H7 (cell line): ENCODE measurements at places on chromosomes 13 and 19.

- no peak for DNase-seq
These were observed 194.7 kb downstream of the LMO7 start for GRCh38 chr13:75830842-75831241.

GRCh38 chr13:33262062-33262487 is 23.5 kb downstream of the STARD13 start:
- no peak for DNase-seq

DNA sequence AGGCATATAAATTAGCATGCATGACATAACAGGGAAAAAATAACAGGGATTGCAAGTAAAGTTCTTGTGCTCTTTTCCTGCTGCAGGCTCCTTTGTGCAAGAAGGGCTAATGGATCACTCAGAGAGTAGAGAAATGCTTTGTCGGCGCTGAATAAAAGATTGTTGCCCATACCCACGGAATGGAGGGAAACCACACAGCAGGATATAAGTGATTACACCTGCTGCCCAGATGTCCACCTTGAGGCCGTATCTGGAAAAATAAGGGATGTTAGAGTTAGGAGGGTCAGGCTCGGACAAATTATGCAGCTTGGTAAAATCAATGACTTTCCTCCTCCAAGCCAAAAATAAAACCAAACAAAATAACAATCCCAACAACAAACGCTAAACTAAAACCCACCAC is 322.3 kb downstream of the DCLK1 start:
- DNase-seq = no peak

DNA sequence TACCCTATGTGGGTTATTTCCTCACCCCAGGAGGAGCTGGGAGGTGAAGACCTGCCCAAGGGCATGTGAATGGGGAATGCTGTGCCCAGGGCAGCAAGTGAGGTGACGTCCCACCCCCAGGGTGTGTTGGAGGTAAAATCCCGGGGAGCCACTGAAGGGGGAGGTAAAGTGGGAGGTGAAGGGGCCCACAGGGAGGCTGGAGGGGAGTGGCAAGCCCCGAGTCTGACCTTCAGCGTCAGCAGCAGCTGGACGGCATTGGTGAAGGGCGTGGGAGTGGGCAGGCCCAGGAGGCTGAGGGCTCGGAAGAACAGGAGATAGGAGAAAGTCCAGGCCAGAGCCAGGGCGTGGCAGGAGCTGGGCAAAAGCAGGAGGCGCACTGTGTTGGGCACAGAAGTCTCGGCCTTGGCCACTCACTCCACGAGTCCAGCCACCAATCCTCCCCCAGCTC is 2.4 kb downstream of the MBOAT7 start:
- DNase-seq = peak; percentile 4

DNA sequence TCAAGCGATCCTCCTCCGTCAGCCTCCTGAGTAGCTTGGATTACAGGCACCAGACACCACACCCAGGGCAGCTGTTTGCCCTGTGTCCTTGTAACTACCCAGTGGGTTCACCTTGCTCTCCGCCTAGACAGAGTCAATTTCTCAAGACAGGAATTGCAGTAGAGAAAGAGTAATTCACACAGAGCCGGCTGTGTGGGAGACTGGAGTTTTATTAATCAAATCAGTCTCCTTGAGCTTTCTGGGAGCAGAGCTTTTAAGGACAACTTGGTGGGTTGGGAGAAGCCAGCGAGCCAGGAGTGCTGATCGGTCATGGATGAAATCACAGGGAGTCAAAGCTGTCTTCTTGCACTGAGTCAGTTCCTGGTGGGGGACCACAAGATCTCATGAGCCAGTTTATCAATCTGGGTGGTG is 20.6 kb upstream of the ADGRE1 start:
- DNase-seq = no peak

DNA sequence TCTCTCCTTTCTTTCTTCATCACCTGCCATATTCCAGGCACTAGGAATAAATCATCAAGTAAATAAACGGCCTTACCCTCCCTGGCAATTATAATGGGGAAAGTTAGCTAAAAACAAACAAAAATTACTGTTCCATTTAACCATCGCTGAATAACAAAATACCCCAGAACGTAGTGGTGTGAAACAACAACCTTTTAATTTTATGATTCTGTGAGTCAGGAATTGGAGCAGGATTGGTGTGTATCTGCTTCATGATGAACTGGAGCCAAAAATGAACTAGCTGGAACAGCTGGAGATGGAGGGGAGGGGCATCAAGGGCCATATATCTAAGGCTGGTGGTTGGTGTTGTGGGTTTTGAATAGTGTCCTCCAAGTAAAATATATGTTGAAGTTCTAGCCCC is 3.7 kb upstream of the CADM4 start:
- DNase-seq = no peak

- peak; percentile 91 for DNase-seq
These were observed at the start of gene RNF225 for GRCh38 chr19:58395220-58395978. RNF225 (plus strand) TSS chr19:58395656; CDS start chr19:58396090, 434 bp downstream.

- no peak for DNase-seq
These were observed 256.1 kb upstream of the OBI1 start for GRCh38 chr13:78915015-78915414.

DNA sequence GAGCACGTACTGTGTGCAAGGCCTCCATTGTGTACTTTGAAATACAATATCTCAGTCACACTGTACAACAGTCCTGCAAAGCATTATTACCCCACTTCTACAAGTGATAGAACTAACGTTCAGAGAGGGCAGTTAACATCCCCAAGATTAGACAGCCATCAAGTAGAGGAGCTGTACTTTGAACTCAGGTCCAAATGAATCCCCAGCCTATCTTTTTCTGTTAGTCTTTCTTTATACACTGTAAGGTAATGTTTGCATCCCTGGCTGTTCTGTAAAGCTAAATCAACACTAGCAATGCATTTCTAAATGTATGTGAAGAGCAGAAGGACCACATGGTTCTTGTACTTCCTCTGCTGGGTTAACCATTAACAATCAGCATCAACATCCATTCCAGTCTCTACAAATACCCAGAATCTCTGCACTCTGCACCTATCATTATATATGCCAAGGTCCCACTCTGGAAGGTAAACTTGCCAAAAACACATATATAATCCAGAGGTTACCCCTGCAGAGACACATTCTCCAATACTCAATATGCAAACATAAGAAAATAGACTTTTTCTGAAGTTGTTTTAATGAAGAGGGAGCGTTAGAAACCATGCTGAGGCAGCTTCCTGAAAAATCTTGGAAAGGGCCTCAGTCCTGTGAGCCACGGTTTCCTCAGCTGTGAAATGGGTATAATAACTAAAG is 182.3 kb downstream of the MZT1 start:
- DNase-seq = no peak

- DNase-seq = no peak
These were observed 36.3 kb downstream of the EFNB2 start for GRCh38 chr13:106499113-106499512.

- DNase-seq = no peak
These were observed 105.4 kb downstream of the WDFY2 start for GRCh38 chr13:51689663-51689996.

DNA sequence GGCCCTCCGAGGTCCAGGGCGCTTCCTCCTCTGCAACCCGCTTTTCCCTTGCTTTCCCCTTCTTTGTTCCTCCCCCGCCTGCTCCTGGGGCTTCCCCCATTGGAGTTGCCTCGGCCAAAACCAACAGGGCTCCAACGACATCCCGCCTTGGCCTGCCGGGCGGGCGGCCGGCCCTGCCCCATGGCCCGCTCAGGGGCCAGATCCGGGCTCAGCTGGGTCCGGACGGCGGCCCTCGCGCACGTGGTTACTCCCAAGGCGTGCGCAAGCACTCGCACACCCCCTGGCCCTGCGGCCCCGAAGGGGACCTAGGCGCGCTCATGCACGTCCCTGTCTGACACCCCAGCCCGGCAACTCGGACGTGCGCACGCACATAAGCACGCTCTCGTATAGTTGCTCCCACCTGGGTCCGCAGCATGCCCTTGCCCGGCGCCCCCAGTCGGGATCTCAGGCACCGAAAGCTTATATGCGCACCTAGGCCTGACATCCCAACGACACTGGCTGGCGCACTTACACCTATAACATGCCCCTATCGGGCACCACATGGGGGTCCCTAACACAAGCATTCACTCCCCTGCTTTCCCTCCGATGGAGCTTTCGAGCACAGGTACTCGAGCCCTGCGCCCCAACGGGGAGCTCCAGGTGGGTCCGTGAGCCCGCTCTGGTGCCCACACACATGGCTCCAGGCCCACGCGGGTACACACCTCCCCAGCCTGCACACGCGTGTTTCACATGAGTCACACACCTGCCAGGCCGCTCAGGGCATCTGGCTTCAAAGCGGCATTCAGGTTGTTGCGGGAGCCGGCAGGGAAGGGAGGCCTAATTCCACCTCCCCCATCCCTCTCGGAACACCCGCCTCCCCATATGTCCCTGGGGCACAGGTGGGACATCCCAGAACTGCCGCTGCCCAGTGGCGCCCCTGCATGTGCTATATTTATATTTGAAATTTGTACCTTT is 15.0 kb downstream of the NFIX start:
- DNase-seq = peak; percentile 85

DNA sequence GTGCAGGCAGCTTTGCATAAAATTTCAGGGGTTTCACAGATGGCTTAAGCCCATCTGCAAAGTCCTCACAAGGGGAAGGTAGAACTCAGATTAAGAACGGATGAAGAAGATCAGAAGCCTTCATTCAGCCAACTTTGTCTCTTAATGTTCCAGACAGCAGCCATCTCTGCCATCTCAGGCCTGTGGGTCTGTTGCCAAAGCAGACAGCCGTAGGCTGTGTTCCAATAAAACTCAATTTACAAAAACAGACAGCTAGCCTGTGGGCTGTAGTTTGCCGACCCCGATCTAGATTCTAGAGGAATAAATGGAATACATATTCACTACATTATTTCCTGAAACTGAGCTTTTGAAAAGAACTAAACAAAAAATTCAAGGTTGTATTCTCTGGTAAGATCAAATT is 3.8 kb downstream of the DCUN1D2 start:
- DNase-seq = no peak

DNA sequence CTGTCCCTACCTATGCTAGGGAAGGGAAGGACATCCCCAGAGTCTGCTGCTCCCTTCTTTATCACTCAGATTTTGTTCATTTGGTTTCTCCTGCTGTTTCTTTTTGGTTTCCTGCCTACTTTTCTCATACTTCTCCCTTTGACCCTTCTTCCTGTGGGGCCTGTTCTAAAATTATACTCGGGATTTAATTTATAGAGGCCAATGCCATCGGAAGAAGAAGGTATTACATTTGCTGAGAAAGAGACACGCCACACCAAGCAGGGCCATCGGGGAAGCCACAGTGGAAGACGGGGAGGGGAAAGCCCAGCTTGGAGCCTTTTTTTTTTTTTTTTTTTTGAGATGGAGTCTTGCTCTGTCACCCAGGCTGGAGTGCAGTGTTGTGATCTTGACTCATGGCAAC is 46.8 kb upstream of the FARP1 start:
- DNase-seq = no peak

DNA sequence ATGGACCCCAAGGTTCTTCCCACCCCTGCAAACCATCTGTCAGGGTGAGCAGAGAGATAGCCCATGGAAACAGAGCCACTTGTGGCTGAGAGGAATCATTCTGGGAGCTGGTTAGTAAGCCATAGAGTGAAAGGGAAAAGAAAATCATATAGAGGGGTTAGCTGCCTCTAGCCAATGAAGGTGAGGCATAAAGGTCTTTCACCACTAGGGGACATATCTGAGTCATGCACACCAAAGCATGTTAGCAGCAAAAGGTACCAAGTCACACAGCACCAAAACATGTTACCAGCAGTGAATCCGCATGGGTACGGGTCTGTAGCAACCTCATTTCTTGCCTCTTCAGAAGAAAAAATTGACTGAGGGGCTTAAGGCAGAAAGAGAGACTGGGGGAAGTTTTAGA is 76.7 kb upstream of the ZNF43 start:
- DNase-seq = no peak

GRCh38 chr19:3186891-3187661 is 1.3 kb downstream of the NCLN start:
- peak; percentile 51 for DNase-seq

GRCh38 chr13:114228176-114228575 is 6.5 kb upstream of the CDC16 start:
- no peak for DNase-seq

DNA sequence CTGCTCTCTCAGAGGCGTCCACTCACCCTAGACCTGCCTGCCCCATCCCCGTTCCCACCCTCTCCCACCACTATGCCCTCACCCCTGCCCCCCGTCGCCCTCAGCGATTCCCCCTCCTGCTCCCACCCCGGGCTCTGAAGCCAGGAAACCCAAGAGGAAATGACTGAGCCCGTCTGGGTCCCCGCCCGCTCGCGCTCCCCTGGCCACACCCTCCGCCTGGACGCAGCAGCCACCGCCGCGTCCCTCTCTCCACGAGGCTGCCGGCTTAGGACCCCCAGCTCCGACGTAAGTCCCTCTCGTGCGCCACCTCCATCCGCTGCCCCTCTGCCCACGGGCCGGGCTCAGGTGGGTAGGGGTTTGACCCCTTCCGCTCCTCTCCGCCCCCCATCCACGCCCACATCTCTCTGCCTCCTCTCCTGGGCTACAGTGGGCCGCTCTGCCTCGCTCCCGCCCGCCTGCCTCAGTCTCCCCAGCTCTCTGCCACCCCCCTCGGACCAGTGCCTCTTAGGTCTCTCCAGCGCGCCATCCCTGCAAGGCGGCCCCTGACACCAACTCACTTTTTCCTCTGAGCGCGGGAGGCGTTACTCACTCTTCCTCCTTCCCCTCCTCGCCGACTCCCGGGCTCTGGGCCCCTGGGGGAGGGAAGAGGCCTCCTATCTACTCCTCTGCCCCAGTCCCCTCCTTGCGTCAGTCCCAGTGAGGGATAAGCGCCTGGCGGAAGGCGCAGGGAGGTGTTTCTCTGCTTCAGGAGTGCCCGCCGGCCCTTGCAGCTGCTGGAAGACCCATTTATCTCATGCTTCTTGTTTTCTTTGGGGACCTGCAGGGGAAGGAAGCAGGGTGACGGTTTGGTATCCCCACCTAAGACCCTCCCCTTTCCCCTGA is at the start of gene FXYD5:
Gene FXYD5 (plus strand): TSS at position 211 of the 882 bp plus-strand sequence. CDS start 816 bp downstream, outside the sequence.
- DNase-seq = peak; percentile 91

DNA sequence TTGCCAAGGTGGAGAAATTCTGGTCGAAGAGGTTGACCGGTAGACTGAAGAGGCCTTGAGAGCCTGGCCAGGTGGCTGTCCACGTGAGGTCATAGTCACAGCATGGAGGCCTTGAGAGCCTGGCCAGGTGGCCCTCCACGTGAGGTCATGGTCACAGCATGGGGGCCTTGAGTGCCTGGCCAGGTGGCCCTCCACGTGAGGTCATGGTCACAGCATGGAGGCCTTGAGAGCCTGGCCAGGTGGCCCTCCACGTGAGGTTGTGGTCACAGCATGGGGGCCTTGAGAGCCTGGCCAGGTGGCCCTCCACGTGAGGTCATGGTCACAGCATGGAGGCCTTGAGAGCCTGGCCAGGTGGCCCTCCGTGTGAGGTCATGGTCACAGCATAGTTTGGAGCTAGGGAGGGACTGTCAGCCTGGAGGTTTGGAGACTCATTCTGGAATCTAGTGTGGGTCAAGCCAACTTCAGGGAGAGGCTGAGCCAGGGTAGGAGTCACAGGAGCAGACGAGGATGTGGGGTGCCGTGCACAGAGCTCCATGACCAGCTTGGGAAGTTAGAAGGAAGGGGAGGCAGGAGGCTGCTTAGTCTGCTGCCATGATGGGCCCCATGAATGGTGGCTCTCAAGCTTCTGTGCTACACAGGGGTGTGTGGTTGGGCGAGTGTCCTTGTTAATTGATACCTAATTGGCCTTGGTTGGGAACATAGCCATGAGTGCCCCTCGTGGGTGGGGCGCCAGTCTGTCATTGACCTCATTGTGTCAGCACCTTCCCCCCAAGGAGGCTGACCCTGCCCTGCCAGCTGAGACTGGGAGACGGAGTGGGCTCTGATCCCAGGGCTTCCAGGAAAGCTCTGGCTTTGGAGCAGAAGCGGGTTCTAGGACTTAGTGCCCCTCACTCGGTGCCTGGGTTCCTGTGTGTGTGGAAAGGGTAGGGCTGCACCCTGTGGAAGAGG is 4.0 kb downstream of the LENG9 start:
- peak; percentile 21 for DNase-seq

- no peak for DNase-seq
These were observed 19.8 kb downstream of the PEPD start for GRCh38 chr19:33501693-33502356.
